ENCODE measurements at places on chromosomes 6 and 20.
A peak's percentile ranks its signal among the peaks of the same experiment; 100 is the strongest.

DNA sequence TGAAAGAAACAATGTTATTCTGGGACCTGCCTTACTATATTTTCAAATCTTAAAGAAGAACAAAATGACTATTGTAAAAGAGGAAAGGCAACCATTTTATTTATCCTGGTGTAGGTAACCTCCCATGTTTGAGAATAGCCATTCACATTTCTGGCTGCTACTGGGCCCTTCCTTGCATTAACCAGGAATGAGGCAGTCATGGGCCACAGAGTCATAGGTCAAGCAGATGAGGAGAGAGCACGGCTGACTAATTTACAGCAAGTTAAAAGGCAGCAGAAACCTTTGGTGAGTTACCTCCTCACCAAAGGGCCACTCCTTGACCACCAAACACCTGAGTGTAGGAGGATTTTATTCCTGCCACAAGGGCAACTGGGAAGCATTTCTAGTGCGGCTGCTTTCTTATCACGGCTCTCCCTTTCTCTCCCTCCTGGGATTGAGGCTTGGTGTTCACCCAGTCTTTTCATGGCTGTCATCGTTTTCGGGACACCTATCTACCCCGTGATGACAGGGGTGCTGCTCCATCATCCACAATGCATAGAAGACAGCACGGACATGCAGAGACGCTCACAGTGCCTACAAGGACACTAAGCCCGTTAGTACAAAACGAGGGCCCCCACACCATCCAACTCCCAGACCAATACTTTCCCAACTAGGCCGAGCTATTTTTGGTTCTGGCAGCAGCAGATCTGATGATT, 4.4 kb upstream of the LAMA4 start:
- no peak for DNase-seq

- peak; percentile 91 for DNase-seq
These were observed 78.0 kb downstream of the FGD2 start for GRCh38 chr6:37083243-37084138.

GRCh38 chr6:10861086-10861485, 20.8 kb downstream of the GCM2 start:
- no peak for DNase-seq

DNA sequence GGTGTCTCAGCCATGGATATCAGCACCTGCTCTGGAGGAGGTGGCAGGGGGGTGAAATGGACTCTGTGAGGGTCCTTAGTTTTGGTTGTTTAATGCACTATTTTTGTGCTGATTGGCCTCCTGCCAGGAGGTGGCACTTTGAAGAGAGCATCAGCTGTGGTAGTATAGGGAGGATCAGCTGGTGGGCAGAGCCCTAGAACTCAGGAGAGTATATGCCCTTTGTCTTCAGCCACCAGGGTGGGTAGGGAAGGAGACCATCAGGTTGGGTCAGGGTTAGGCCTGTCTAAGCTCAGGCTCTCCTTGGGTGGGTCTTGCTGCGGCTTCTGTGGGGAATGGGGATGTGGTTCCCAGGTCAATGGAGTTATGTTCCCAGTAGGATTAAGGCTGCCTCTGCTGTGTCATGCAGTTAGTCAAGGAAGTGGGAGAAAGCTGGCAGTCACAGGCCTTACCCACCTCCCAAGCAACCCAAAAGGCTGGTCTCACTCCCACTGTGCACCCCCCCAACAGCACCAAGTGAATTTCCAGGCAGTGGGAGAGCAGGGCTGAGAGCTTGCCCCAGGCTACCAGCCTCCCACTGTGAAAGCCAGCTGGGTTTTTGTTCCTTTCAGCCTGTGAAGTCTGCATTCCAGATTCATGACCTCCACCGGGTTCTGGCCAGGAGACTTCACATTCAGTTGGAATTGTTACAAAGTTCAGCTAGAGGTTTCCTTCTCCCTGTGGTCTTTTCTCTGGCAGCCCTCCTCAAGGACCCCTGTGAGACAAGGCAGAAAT, 5.7 kb upstream of the OSTM1 start:
- DNase-seq, result no peak

DNA sequence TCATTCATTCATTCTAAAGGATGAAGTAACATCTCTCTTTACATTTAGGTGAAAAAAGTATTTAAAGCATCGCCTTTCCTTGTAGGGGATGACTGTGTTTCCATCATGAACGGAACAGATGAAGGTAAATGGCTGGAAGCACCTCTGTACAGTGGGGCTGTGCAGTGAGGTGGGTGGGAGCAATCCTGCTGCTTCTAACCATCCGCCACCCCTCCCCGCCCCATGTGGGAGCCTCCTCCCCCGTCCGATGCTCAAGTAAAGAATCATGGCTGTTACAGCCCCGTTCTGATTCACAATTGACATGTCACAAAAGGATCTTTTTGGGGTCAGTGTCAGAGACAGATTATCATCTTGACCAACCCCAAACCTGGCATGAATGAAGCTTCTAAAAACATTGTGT, 19.3 kb downstream of the ENTPD6 start:
- DNase-seq, result no peak

- DNase-seq, result no peak
These were observed 2.8 kb downstream of the CMTR1 start for GRCh38 chr6:37435816-37436215.

DNA sequence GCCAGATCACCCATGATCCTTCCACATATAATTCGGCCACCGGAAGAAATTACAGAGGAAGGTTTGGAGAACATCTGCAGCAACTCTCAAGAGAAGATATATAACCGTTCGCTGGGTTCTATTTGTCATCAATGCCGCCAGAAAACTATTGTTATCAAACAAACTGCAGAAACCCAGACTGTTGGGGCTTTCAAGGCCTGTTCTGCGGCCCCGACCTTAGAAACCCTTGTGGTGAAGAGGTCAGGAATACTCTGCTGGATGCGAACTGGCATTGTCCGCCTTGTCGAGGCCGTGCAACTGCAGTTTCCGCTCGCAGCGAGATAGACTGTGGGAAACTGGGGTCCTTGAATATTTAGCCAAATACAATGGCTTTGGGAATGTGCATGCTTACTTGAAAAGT, 21.3 kb downstream of the PRSS16 start:
- no peak for DNase-seq

- no peak for DNase-seq
These were observed 10.8 kb upstream of the BTBD3 start for GRCh38 chr20:11906626-11907480.

- DNase-seq, result no peak
These were observed 70.8 kb downstream of the PSMG4 start for GRCh38 chr6:3329393-3330051.

Data from right lobe of liver (tissue), 6 donors.